Hepatic stellate cell (primary cell): ENCODE measurements at places on chromosomes 6 and 20.

GRCh38 chr6:166959911-166960608 lies 3.7 kb upstream of the RNASET2 start:
- no peak for DNase-seq

DNA sequence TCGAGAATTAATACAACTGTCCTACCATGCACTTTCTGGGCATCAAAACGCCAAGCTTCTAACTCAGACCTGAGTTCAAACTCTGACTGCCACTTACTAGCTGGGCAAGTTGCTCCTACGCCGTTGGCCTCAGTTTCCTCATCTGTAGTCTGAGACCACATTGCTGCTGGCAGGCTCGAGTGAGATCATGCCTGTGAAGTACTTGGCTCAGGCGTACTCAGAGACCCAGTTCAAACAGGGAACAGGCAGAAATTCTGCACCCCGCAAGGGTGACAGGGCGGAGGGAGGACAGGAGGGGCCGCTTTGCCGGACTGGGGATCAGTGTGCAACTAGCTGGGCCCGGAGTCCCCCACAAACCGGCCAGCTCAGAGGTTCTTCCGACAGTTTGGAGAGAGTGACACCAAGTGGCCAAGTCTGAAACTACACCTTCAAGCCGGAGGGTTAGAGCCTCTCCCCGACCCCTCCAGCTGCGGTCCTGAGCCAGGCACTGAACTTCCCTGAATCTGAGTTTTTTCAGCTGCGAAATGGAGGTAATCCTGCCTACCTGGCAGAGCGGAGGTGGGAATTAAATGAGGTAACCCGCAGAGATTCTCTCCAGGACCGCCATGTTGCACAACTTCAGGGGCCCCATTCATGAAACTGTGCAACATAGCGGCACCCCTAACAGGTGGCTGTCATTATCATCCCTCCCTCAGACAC lies 46.0 kb upstream of the PTPN1 start:
- DNase-seq = peak; percentile 67

DNA sequence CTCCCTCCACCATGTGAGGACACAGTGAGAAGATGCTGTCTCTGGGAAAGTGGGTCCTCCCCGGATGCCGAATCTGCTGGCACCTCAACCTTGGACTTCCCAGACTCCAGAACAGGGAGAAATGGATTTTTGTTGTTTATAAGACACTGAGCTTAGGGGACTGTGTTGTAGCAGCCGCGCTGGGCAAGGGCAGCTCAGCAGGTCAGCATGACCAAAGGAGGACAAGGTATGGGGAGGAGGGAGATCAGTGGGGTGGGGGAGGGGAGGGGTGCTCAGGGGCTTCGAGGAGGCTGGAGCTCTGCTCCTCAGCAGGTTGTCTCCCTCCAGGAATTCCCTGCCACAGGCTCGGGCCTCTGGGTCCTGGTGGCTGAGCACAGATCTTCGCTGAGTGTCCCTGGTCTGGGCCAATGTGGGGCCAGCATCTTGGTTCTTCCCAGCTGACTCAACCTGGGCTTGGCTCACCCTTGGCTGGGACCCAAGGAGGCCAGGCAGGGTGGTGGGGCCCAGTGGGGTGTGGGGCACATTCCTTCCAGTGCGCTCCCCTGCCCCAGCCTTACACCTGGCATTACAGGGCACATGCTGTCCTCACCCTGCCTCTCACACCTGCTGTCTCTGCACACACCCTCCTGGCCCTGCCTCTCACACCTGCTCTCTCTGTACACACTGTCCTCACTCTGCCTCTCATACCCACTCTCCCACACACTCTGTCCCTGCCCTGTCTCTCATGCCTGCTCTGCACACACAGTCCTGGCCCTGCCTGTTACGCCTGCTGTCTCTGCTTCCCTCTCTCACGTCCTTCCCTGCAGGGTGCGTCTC lies 107.3 kb downstream of the SYCP2 start:
- peak; percentile 4 for DNase-seq

DNA sequence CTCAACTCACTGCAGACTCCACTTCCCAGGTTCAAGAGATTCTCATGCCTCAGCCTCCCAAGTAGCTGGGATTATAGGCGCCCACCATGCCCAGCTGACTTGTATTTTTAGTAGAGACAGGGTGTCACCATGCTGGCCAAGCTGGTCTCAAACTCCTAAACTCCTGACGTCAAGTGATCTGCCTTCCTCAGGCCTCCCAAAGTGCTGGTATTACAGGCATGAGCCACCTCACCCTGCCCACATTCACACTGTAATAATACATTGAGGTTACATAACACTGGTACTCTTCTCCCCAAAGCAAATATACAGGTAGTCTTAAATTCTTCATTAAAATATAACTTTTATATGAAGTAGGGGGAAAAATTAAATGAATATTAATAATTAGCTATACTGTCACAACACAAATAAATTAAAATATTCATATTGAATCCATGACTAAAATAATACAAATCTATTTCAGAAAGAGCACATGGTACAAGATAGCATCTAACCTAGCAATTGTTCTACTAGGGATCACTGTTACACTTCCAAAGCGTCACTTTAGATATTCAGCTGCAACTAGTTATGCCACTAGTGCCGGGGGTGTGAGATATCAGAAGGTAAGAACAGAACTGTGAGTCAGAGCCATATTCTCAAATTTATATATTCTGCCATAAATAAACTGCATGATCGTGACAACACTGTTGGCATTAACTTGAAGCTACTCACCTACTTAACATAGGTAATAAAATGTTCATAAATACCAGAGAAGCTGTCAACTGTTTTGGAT lies 169.1 kb upstream of the SHLD1 start:
- DNase-seq = no peak

DNA sequence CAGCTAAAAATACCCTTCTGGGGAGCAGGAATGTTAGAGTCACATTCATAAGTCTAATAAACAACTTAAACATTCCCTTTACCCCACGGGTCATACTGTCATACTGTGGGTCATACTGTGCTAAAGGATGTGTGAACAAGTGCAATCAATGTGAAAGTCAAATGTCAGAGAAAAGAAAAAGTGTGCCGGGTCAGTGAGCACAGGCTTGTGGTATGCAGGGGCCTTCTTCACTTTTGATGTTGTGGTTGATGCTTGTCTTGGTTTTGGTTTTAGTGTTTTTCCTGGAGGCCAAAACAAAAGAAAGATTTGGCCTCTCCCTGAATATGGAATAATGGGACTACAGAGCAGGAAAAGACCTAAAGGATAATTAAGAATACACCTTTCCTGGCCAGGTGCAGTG lies 267.9 kb upstream of the PLN start:
- DNase-seq = no peak

- DNase-seq = peak; percentile 95
Measured at GRCh38 chr6:43021270-43022047, at the start of gene RRP36. TSS of gene RRP36 (plus strand) at chr6:43021623. CDS start at chr6:43021655, 32 bp downstream.

DNA sequence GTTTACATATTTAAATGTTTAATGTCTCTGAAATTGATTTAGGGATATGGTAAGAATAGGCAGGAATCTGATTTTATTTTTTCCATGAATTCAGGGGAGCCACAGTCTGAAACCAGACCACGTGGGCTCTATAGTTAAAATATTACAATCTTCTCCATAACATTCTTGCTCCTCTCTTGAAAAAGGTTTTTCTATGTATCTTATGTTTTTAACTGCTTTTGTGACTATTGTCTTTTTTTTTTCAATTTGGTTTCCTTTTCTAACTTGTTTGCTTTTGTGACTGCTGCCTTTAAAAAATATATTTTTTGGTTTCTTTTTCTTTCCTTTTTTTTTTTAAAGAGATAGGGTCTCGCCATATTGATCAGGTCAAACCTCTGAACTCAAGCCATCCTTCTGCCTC lies 40.1 kb downstream of the TNFAIP3 start:
- DNase-seq = no peak

- DNase-seq = no peak
Measured at GRCh38 chr6:145531032-145531431, 204.3 kb downstream of the EPM2A start.

GRCh38 chr6:161393839-161394364 lies 120.0 kb upstream of the AGPAT4 start:
- DNase-seq = peak; percentile 72

GRCh38 chr6:145865175-145865574 lies 50.6 kb upstream of the FBXO30 start:
- DNase-seq = no peak

GRCh38 chr20:62704341-62704948 lies 4.2 kb upstream of the NTSR1 start:
- DNase-seq = peak; percentile 94

DNA sequence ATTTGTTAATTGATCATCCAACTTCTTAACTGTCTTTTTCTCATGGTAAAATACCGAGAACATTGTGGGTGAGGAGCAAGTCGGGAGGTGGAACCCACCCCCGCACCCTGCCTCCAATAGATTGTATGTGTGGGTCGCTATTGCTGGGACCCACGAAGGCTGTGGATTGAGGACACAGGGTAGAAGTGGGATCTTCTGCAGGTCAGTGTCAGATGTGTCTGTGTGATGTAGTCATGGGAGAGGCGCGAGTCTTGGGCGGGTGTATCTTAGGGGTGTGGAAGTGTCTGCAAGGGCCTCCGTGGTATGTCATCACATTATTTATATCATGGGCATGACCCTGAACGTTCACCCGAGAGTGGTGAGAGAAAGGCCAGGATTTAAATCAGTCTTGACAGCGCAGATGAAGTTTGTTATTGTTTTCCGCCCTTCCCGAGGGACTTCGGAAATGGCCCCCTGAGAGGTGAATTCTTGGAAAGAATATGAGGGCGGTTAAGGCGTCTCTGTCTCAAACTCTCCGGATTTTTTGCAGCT lies 472 bp upstream of the PAQR8 start:
- DNase-seq = no peak
